ENCODE measurements at places on chromosomes 12 and 14. TPM values are rescaled to one million over a fixed set of nuclear protein-coding genes. Genes with fewer than 3 reads are reported as not detected.

GRCh38 chr12:28258998-28259397, 68.7 kb downstream of the CCDC91 start:
- no peak for DNase-seq

The TMTC2 gene
- total RNA-seq = 6.3 TPM

The OVCH1 gene
- total RNA-seq = not detected

The ACSS3 gene
- total RNA-seq = not detected

GRCh38 chr12:82470906-82471512, 112.7 kb downstream of the METTL25 start:
- no peak for DNase-seq

All from CD4-positive, CD25-positive, alpha-beta regulatory T cell (primary cell).